Prostate gland (tissue), 2 donors: ENCODE measurements at places on chromosomes 6 and 20. TPM values are rescaled to one million over a fixed set of nuclear protein-coding genes. Genes with fewer than 3 reads are reported as not detected.

NKAIN2 gene
- total RNA-seq = not detected

PAK5 gene
- total RNA-seq = 1.4 TPM

OGFR gene
- total RNA-seq = 60.2 TPM

PTGIS gene
- 34.6 TPM for total RNA-seq

LRP11 gene
- total RNA-seq = 52.7 TPM

PDYN gene
- total RNA-seq = not detected

SNRPB2 gene
- total RNA-seq = 22.9 TPM

EFCAB8 gene
- total RNA-seq = 0.87 TPM

OPN5 gene
- total RNA-seq = not detected

DHX35 gene
- 12.8 TPM for total RNA-seq

NELFCD gene
- total RNA-seq = 85.2 TPM

PIM1 gene
- total RNA-seq = 4.8 TPM

RAET1G gene
- 4.4 TPM for total RNA-seq

PRSS35 gene
- total RNA-seq = 2.4 TPM

FERMT1 gene
- 9.0 TPM for total RNA-seq

PROKR2 gene
- total RNA-seq = not detected

LRRC73 gene
- total RNA-seq = 4.0 TPM

FUT9 gene
- total RNA-seq = 0.11 TPM

CRISP3 gene
- total RNA-seq = 0.55 TPM

NUDT3 gene
- total RNA-seq = 28.9 TPM

PLN gene
- 23.5 TPM for total RNA-seq

SCGN gene
- 2.6 TPM for total RNA-seq

KHDC3L gene
- total RNA-seq = not detected

TLDC2 gene
- total RNA-seq = 1.3 TPM

CST7 gene
- 1.2 TPM for total RNA-seq

TREM1 gene
- not detected for total RNA-seq

ASIP gene
- total RNA-seq = not detected

TRIM10 gene
- total RNA-seq = not detected

IL17A gene
- not detected for total RNA-seq

GPLD1 gene
- total RNA-seq = 13.0 TPM

GGTLC1 gene
- not detected for total RNA-seq

CLVS2 gene
- total RNA-seq = 3.0 TPM

FOXA2 gene
- total RNA-seq = 0.59 TPM

CGA gene
- total RNA-seq = 2.2 TPM

SMIM28 gene
- total RNA-seq = not detected

MAS1 gene
- not detected for total RNA-seq

LINC00237 gene
- not detected for total RNA-seq

HSPA12B gene
- total RNA-seq = 9.4 TPM

TBC1D22B gene
- 27.0 TPM for total RNA-seq

ZC2HC1B gene
- 2.0 TPM for total RNA-seq

C6orf58 gene
- not detected for total RNA-seq

MEP1A gene
- total RNA-seq = not detected

DPPA5 gene
- 4.1 TPM for total RNA-seq

ABHD16B gene
- total RNA-seq = 1.6 TPM

RBBP8NL gene
- 4.9 TPM for total RNA-seq

PNLDC1 gene
- total RNA-seq = not detected

CCN2 gene
- 120 TPM for total RNA-seq

KCNQ2 gene
- total RNA-seq = 0.46 TPM

KHDC1L gene
- not detected for total RNA-seq

BPIFB1 gene
- not detected for total RNA-seq
